ENCODE measurements at places on chromosomes 2 and 18.
A peak's percentile ranks its signal among the peaks of the same experiment; 100 is the strongest.

DNA sequence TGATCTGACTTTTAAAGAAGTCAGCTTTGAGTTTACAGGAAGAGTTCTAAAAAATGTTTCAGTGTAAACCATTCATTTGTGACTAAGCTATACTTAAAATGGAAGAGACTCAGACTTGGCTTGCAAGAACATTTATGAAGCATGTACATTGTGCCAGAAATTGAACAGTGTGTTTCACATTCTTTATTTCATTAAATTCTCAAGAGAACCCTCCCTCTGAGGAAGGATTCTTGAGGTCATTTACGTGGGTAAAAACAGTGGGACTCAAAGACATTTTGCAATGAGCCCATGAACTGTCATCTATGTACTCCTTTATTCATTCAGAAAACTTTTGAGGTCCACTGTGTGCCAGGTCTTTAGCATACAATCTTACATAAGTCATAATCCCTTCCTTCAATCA, 143.6 kb upstream of the ZNF521 start:
- no peak for DNase-seq

DNA sequence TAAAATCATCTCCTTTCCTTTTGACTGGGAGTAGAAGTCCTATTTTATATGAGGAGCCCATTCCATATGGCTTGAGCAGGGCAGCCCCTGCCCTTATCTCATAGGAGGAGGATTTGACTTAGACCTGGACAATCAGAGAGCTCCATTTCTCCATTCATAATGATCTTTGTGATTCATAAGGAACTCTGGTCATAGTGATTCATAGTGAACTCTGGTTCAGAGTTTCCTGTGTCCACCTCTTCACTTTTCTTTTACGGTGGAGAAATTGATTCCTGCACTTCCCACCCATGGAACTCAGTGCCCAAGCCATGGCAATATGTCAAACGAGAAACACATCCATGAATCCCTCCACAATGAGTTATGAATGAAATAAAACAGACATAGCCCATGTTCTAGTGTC, 12.8 kb upstream of the MYO3B start:
- DNase-seq = no peak

DNA sequence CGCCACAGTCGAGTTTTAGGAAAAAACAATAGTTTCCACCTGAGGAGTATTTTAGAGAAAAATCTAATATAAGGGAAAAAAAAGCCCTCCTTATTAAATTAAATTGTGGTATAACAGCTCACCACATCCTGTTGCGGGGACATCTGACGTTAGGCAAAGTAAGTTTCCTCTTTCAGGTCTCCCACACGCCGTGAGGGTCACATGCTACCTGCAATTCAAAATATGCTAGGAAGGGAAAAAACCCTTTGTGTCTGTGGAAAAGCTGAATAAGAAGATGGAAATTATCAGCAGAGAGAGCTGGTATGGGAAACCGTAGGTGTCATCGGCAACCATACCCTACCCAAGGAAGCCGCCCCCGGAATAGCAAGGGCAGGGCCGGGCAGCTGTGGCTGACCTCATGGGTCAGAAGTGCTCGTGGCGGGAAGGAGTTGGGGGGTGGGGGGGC, 128.0 kb downstream of the NFATC1 start:
- no peak for DNase-seq

- no peak for DNase-seq
Measured at GRCh38 chr2:114083717-114084387, 194.0 kb downstream of the ACTR3 start.

DNA sequence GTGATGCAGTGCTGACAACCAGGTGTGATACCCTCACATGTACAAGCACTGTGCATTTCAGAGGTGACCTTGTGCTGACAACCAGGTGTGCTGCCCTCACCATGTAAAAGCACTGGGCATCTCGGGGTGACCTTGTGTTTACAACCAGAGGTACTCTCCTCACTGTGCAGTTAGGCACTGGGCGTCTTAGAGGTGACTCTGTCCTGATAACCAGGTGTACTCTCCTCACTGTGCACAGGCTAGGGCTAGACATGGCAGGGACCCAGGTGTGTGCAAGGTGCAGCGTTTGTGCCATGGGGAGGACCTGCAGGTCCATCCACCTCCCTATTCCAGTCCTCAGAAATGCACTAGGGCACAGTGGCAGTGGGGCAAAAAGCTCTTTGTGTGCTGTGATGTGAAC, 8.5 kb upstream of the ALKAL2 start:
- no peak for DNase-seq

DNA sequence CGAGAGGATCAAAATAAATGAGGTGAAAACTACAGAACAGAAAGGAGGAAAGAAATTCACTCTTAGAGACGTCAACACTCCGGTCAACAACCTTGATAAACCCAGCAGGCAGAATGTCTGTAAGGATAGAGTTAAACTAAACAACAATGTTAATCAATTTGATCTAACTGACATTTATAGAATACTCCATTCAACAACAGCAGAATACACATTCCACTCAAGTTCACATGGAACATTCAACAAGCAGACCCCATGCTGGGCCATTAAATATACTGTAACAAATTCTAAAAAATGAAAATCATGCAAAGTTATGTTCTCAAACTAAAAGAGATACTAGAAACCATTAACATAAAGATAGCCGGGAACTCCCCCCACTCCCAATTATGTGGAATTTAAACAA, 41.8 kb downstream of the FAM210A start:
- DNase-seq = no peak

GRCh38 chr18:9869715-9870430, 15.9 kb upstream of the TXNDC2 start:
- DNase-seq = no peak

- DNase-seq = no peak
Measured at GRCh38 chr18:42976869-42977590, 138.5 kb downstream of the RIT2 start.

DNA sequence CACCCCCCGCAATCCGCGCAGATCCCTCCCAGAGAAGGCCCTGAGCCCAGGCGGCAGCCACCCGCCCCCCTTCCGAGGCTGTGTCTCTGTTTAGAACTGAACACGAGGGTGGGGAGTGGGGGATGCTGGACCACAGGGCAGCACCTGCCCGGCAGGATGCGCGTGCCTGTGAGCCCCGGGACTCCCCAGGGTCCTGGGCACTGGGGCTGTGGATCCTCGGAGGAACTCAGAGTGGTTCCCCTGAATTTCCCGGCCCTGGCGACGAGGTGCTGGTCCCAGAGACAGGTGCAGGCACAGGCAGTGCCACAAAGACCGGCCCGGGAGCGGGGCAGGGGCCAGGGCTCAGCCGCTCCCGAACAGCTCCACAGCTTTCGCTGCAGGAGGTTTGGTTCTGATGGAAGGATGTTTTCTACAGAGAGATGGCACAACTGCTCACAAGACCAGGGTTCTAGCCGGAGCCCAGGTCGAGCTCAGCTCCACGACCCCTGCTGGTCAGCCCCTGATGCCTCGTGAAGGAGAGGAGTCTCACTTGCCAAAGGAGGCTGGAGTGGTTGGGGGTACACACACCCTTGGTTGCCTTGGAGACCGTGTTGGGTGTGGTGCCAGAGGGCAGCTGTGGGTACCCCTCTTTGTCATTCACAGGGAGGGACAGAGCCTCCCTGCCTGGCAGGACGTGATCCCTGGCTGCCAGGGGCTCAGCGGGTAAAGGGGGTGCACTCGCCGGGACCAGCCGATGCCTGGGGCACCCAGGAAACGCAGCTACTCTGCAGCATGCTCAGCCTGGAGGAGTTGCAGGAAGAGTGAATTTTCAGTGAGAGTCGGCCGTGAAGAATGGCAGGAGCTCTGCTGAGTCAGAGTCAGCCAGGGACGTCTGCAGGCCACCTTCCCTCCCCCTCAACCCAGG, 4.4 kb upstream of the NEU4 start:
- no peak for DNase-seq

DNA sequence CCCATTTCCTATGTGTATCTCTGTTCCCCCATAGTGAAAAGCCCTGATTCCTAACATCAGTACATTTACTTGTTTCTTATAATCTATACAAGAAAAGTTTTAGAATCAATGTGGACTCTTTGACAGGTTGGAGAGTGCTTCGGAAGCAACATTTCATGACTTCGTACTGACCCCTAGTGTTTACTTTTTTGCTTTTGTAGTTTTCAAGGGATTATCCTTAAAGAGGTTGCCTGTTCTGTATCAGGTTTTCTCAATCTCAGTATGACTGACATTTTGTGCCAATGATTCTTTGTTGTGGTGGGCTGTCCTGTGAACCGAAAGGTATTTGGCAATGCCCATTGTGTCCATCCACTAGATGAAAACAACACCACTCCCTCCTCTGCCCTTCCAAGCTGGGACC, 43.3 kb upstream of the SERPINB2 start:
- DNase-seq = no peak

DNA sequence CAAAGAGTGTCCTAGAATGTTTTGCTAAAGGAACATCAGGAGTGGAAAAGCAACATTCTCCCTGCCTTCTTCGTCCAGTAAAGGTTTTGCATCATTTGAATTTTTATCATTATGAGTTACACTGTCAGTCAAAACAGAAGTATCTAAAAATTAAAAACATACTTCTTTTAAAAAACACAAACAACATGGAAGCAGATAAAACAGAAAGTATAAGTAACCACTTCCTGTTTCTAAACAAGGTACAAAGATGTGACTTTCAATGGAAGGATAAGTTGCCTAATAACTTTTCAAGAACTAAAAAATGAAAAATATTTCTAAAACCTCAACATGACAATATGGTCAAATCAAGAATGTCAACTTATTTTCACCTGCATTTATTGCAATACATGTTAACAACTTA, 158.2 kb downstream of the STK39 start:
- DNase-seq = no peak

GRCh38 chr2:239108459-239108858, 260.6 kb downstream of the TWIST2 start:
- DNase-seq = no peak

DNA sequence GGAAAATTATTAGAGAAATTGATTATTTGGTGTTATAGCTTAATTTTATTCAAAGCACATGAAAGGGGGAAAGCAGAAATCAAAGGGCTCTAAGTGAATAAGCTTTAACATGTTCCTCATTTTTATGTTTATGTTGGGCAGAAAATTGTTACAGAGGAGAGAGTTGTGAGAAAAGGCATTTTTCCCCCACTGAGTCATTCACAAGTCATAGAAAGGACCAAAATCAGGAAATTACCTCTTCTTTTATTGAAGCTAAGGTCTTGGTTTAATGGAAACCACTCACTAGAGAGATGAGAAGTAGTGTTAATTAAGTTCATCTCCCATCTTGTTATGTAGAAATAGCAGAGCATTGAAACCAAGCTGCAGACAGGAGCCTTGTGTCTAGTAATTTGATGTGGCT, 175.3 kb upstream of the THUMPD2 start:
- no peak for DNase-seq

DNA sequence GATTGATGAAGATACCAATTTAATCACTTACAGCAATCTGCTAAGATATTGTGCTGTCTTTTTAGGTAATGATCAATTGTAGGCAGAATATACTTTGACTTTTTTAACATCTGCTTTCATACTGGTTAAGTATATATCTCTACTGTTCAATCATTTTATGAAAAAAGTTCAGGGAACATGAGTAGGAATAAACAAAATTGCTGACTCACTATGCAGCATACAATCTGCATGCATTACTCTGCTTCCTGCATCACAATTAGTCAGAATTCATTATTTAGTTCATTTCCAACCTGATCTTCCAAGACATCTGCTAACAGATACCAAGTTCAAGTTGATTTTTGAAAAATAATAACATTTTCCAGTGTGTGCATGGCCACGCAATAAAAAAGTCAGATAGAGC, 1430.4 kb upstream of the LRRTM1 start:
- no peak for DNase-seq

DNA sequence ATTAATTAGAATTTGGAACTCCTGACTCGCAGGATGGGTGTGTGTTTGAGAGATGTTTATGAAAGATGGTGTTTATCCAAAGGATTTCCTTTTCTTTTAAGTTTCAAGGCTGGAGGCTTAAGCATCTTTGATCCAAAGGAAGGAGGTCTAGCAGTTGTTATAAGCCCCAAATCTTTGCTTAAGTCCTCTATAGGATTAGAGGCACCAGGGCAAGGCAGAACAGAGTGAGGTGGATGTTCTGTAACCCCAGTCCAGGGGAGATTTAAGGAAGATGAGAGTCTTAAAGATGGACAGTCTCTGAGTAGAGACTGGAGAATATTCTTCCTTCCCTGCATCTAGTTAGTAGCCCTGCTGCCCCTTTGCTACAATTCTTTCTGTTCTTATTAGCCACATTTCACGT, 17.5 kb downstream of the LBH start:
- no peak for DNase-seq

GRCh38 chr2:156398176-156398575, 38.0 kb upstream of the GPD2 start:
- DNase-seq = no peak

- peak; percentile 46 for DNase-seq
Measured at GRCh38 chr2:393711-394696, 106.1 kb upstream of the ALKAL2 start.

GRCh38 chr18:57202881-57203280, 56.0 kb downstream of the BOD1L2 start:
- no peak for DNase-seq

- no peak for DNase-seq
Measured at GRCh38 chr2:8752385-8752784, 70.5 kb downstream of the ID2 start.

GRCh38 chr2:212114489-212114888, 424.1 kb downstream of the ERBB4 start:
- DNase-seq = no peak

DNA sequence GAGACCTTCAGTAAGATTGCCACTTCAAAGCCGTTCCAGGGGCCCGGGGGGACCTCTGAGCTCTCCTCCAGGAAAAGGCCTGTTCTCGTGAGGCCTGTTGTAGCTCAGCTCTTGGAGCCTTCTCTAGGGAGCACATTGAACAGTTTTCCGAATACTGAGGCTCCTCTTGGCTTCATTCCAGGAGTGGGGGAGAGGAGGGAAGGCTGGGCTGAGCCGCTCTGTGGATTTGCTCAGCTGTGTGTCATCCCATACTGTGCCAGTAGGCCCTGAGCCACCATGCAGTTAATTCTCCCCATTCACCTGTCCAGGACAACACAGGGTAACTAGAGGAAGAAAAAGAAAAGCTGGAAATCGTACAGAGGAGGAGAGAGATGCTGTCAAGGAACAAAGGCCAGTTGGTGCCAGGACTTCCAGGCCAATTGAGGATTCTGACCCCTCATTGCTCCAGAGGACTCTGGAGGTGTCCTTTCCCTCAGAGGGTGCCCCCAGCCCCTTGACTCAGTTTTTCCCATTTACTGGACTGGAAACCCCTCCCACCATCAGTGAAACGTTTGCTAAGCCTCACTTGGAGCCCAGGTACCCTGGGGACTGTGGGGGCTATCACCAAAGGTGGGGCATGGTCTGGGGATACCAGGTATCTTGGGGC, 41.4 kb downstream of the HS1BP3 start:
- no peak for DNase-seq

GRCh38 chr18:46167971-46168370, 63.8 kb downstream of the HAUS1 start:
- DNase-seq = no peak

Measured in NCI-H187 treated with DMSO at 0.1 percent for 48 hours (cell line).